Activated CD4-positive, alpha-beta T cell treated with anti-CD3 and anti-CD28 coated beads, Interleukin-2, amount 50 U/mL, for 48 hours (primary cell): ENCODE measurements at places on chromosomes 4 and X.
A peak's percentile ranks its signal among the peaks of the same experiment; 100 is the strongest.

DNA sequence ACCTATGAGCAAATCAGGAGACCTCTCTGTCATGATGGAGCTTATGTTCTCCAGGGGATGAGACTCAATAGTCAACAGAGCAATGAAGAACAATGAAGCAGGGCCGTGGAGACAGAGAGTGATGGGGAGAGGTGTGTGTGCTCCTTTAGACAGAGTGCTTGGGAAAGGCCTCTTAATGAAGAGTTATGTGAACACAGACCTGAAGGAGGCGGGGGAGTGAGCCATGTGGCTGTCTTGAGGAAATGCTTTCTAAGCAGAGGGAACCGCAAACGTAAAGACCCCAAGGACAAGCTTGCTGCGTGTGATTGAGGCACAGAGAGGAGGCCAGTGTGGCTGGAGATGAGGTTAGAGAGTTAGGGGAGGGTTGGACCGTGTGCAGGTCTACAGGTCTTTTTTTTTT is 53.1 kb downstream of the CHRNA9 start:
- no peak for DNase-seq

GRCh38 chr4:40306976-40307375 is 28.2 kb upstream of the CHRNA9 start:
- no peak for DNase-seq

DNA sequence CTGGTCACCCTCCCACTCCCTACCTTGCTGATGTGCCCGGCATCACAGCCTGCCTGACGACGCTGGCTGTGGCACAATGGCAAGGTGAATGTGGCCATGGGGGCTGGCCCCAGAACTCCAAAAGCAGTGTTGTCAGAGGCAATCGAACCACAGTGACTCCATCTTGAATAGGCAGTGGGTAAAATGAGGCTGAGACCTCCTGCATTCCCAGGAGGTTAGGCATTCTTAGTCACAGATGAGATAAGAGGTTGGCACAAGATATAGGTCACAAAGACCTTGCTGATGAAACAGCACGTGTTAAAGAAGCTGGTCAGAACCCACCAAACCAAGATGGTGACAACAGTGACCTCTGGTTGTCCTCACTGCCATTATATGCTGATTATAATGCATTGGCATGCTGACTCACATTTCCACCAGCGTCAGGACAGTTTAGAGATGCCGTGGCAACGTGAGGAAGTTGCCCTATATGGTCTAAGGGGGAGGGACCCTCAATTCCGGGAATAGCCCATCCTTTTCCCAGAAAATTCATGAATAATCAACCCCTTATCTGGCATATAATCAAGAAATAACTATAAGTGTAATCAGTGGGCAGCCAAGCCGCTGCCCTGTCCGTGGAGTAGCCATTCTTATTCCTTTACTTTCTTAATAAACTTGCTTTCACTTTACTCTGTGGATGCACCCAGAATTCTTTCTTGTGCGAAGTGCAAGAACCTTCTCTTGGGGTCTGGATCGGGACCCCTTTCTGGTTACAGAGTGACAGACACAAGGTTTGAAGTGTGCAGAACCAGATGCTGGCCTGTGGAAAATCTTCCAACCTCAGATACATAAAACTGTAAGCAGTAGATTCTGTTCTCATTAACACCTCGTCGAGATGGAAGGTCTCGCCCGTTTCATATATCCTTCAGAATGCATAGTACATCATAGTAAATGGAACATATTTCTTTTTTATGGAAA is 26.8 kb upstream of the CLDN24 start:
- peak; percentile 59 for DNase-seq

GRCh38 chr4:136812100-136812880 is 720.0 kb downstream of the PCDH18 start:
- no peak for DNase-seq

GRCh38 chr4:112085156-112086035 is 59.9 kb upstream of the FAM241A start:
- no peak for DNase-seq

GRCh38 chrX:10576777-10577447 is 43.5 kb downstream of the MID1 start:
- DNase-seq, result no peak

DNA sequence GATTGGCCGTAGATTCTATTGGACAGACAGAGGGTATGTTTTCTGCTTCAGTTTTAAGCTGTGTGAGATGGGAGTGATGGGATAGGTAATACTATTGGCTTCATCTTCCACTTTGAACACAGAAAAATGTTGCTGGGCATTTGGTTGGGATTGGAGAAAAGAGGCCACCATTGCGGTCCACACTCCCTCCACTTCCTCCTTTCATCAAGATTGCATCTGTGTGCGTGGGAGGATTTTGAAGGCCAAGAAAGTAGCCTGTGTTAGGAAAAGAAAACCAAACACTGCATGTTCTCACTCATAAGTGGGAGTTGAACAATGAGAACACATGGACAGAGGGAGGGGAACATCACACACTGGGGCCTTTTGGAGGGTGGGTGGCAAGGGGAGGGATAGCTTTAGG is 56.4 kb downstream of the EGF start:
- DNase-seq, result no peak

DNA sequence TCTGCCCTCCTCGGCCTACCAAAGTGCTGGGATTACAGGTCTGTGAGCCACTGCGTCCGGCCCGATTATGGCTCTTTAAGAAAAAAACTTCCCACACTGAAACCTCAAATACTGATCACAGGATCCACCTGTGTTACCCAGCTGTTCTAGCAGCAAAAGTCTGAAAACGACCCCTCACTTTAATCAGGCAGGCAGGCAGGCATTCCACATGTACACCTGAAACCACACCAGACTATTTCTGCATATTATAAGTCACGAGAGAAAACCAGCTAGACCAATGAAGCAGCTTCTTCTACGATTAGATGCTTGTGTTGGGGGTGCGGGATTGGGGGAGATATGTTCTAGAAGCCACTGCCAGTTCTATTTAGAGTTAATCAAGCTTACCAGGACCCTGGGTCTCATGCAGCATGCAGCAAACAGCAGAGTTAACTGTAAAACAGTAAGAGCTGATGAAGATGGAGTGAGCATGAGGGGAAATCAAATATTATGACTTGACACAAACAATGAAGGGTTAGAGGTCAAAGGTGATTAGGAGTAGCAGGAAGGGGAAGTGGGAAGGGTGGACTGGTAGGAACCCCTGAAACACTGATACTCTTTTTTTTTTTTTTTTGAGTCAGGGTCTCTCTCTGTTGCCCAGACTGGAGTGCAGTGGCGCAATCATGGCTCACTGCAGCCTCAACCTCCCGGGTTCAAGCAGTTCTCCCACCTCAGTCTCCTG is 18.9 kb upstream of the NKRF start:
- DNase-seq, result no peak

GRCh38 chrX:29746326-29746725 is 469.0 kb upstream of the MAGEB2 start:
- no peak for DNase-seq

- DNase-seq, result no peak
Measured at GRCh38 chrX:129478516-129478915, 44.8 kb downstream of the SMARCA1 start.

- no peak for DNase-seq
Measured at GRCh38 chr4:138252551-138252950, 10.4 kb upstream of the SLC7A11 start.

GRCh38 chr4:138327338-138327737 is 85.2 kb upstream of the SLC7A11 start:
- DNase-seq, result no peak

- DNase-seq, result no peak
Measured at GRCh38 chrX:139429913-139430312, 100.6 kb upstream of the F9 start.

GRCh38 chr4:168335621-168336020 is 17.1 kb upstream of the DDX60 start:
- no peak for DNase-seq

DNA sequence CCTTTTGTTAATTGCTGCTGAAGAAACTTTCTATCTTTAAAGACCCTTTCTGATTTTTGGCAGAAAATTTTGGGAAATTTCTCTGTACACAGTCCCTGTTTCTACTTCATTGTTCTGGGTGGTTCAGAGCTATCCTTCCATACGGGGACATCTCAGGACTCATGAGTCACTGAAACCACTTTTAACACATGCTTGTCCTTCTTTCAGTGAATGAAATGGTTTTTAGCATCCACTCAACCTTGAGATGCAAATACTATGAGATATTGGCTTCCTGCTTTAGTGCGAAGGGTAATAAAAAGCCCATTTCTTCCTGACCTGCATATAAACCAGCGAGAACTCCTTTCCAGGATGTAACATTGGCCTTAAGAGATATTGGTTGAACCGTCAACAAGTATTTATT is 158.0 kb downstream of the REPS2 start:
- DNase-seq, result no peak

DNA sequence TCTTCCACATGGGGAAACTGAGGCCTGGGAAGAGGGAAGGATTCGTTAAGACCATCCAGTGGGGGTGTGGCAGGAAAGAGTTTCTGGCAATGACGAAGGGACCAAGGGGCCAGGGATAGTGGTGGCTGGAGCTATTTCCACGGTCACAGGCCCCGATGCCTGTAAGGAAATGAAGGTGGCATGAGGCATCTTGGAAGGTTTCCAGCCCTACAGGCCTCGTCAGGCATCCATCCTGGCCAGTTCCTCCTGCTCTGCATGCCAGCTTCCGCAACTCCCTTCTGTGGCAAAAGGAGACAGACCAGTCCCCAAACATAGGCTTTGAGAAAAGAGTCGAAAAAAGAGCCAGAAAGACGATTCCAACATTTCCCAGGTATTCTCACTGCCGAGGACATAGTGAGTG is 9.2 kb upstream of the C4orf50 start:
- DNase-seq, result no peak

DNA sequence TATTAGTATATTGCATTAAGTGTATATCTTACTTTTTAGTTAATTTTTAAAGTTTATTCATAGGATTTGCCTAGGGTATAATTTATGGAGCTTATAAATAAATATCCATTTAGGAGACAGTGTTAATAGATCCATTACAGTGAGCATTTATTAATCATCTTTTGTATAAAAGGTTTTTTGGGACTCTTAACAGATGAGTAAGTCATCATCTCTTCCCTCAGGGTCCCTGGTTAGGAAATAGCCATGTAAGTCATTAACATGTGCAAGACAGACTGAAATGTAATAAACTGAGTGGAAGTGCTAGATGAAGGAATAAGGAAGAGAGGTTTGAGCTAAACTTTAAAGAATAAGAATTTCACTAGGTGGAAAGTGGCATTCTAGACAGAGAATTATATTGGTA is 69.2 kb downstream of the PAQR3 start:
- DNase-seq, result no peak

DNA sequence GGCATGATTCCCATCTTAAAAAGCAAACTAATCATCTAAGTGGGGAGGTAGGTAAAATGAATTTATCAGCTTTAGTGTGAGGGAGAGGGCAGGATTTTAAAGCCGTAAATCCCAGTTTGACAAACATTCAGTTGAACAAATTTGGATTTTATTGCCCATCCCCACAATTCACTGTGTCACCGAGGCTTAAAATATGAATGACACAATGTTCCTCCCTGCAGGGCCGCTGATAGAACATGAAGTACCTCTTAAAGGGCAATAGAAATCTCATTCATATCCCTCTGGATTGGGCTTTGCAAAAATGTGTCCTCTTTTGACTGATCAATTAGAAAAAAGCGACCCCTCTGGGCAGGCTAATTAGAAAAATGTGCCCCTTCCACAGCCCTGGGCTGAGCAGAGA is 45.5 kb upstream of the SMAD1 start:
- no peak for DNase-seq

- no peak for DNase-seq
Measured at GRCh38 chr4:25861280-25861950, 1.4 kb downstream of the SEL1L3 start.

GRCh38 chrX:119728487-119728886 is 29.9 kb upstream of the SOWAHD start:
- no peak for DNase-seq

DNA sequence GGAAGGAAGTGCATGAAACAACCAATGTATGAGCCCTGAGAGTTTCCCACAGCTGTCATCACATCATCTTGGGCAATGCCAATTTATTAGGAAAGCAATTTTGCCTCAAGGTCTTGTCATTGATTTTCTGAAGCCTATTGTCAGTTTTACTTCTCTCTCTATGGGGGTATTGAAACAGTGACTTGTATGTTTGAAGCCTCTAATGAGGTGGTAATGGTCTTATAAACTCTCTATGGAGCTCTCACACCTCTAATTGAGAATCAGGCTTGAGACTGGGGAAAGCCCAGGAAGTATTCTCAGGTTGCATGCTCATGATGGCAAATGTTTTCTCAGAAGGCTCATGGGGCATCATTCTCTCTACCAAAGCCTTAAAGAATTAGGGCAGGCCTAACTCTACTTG is 308.2 kb upstream of the EMCN start:
- no peak for DNase-seq

- no peak for DNase-seq
Measured at GRCh38 chrX:16316331-16316730, 149.1 kb downstream of the MAGEB17 start.

DNA sequence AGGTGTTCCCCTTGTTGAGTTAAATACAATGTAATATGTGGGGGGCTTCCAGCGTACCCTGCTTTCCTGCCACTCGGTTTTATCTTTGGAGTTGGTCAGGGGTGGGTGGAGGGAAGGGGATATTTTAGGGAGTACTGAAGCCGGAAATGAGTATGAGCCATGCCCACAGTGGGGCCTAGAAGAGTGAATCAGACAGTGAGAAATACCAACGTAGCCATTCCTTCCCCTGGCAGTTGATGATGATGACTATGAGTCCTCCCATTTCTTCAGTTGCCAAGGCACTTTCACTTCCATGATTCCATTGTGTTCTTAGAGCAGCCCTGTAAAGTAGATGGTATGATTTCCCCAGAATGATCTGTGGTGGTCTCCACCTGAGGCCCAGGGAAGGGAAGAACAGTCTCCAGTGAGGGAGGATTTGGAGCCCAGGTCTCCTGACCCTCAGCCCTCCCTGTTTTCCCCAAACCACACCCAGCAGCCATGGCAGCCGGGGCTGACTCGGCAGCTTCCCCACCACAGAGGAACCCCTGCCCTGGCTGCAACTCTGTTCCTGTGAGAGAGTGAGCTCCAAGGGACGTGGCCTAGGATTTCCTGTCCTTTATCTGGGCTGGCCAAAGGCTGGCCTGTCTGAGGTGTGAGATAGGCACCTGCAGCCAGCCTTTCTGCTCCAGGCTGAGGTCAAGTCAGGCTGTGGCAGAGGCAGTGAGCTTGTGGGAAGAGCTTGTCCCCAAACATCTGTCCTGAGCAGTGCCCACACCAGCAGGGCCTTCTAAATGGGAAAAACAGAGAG is 52.7 kb downstream of the STARD8 start:
- DNase-seq, result no peak

DNA sequence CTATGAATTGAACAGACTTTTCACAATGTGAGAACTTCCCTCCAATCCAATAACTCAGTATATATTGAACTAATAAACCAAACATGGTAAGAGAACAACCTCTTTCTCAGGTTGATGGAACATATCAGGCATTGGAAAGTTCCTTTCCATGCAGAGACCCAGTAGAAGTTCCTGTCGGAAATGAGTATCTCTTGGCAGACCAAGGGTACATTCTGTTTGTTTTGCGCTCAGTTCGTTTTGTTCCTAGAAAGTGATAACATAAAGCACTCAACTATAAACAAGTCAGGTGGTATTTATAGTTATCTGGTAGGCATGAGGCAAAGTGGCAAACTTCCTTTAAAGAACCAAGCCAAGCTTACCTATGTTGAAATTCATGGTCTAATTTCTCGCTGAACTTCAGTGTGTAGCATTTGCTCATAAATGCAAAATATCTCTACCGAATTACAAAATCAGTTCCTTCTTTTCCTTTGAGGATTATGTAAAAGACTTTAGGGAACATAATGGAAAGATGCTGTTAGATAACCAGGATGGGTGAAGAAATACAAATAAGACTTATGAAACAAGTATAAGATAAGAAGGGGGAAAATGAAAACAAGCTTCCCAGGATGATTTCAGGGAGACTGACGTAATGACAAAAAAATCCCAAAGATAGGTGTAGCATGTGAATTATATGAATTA is 120.3 kb downstream of the ARHGAP24 start:
- no peak for DNase-seq
